ENCODE measurements at places on chromosomes 2 and 18.

DNA sequence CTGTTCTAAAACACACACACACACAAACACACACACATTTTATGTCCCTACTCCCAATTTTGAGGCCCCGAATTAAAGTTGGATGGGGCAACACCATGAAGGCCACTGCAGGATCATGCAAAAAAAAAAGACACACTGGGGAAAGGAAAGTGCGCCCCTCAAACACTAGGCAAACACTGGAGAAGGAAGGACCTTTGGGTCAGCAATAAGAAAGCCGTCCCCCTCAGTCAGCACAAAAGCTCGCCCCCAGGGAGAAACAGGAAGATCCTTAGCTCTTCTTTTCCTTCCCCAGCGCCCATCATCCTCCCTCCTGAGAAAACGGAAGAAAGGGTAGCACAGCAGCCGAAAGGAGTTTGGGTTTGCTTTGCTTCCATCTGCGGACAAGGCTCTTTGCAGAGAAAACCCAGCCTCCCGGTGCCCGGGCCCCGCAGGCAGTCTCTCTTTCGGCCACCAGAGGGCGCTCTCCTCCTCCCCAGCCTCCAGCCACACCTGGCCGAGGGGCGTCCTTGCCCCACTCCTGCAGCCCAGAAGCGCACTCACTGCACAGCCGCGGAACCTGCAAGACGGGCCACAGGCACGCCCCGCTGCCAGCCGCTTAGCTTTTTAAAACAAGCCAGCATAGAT, 248.5 kb downstream of the CDH20 start:
- DNase-seq: peak; percentile 69

GRCh38 chr18:34802959-34803358, 92.9 kb downstream of the DTNA start:
- DNase-seq: no peak

DNA sequence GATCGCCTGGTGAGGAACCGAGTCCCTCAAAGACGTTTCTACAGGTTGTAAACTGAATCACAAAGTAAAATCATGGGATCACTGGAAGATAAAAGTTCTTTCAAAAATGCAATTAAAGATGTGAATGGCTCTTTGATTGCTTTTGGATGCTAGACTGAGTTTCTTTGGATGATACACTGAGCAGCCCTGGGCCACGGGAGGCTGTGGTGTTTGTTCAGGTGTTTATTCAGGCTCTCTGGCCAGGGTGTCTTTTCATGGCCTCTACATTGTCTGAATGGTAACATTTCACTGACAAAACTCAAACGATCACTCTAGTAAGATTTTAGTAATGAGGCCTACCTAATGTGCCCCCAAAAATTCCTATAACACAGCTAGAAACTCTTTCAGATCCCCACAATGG, 48.4 kb upstream of the SPATS2L start:
- DNase-seq: no peak

GRCh38 chr2:152171718-152172117, 3.8 kb downstream of the STAM2 start:
- DNase-seq: peak; percentile 74

- no peak for DNase-seq
Observed at GRCh38 chr18:58970943-58971790, 106.5 kb downstream of the ZNF532 start.

- no peak for DNase-seq
Observed at GRCh38 chr2:178330175-178331017, 120.6 kb downstream of the PRKRA start.

DNA sequence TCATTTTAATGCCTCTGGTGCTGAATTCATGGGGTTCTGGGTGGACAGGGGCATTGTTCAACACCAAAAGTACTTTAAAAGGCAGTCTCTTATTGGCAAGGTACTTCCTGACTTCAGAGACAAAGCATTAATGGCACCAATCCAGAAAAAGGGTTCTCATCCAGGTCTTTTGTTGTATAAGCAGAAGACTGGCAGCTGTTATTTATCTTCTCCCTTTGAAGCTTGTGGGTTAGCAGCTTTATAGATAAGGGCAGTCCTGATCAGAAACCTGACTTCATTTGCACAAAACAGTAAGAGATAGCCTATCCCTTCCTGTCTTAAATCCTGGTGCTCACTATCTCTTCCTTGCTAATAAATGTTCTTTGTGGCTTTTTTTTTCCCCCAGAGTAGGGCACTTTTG, 68.8 kb downstream of the VPS54 start:
- no peak for DNase-seq

DNA sequence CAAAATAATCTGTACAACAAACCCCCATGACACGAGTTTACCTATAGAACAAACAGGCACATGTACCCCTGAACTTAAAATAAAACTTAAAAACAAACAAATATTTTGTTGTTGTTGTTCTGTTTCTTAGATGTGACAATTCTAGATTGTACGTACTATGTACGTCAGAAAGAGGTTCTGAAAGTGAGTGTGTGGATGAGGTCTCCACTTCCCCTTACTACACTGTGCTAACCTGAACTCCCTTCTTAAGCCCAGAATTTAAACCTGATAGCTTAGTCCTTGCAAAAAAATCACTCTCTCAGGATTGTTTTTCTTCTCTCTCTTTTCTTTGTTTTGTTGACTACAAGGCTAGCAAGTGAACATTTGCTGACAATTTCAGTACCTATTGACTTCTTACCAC, 581.6 kb downstream of the LRRTM4 start:
- DNase-seq: no peak

- DNase-seq: peak; percentile 54
Observed at GRCh38 chr2:23280401-23280800, 104.6 kb upstream of the KLHL29 start.

DNA sequence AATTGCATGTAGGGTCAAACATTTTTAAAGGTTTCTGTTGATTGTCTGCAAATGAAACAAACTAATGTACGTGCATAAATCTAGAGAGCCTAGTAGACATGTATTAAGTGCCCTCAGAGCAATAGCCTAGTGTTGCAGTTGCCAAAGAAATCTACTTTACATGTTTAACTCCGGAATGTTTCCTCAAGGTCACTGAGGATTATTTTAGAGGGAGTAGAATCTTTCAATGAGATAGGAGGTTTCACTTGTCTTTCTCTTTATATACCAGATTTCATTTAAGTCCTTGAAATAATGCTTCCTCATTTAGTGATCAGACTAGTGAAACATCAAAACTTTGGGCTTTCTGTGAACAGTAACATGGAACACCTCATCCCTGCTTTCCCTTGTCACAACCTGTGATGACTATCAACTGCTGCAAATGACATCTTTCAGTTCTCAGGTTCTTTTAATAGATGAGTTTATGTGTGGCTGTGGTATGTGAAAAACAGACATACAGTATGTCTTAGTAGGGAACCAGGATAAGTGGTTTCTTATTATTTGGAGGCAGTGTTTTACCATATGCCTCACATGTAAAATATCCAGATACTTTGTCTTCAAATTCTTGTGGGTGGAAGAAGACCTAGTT, 5.5 kb downstream of the UBE2E3 start:
- no peak for DNase-seq

DNA sequence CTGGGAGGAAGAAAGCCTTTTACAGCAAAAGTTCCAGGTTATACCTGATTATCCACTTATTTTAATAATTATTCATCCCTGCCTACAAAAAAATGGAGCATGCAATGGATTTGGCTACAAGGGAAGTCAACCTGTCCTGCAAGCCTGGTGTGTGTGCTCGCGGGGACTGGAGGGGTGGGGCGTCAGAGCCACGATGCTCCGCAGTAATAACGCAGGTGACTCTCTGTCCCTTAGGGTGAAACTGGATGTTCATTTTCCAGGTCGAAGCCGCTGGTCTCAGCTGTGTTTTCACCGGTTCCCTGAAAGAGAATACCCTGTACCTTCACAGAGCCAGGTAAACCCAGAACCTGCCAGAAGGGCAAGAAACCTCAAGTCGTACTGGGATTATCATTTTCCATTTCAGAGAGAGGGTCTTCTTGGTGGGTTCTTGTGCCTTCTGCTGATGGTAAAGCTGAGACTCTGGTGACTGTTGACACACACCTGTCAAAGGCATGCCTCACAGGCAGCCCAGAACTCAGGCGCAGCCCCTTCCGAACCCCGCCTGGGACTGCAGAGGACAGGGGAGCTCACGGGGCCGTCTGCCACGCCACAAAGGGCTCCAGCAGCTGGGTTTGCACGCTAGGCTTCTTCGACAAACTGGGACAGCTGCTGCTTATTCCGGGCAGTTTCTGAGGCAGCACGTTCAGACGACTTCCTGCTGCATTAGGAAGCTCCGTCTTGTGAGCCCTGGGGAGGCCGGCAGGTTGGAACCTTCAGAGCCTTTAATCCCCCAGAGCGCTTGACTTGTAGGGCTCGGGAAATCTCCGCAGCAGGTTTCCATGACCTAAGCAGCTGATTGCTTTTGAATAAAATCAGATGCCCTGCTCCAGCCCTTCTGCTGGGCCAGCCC, 58.6 kb downstream of the KCNG2 start:
- no peak for DNase-seq

DNA sequence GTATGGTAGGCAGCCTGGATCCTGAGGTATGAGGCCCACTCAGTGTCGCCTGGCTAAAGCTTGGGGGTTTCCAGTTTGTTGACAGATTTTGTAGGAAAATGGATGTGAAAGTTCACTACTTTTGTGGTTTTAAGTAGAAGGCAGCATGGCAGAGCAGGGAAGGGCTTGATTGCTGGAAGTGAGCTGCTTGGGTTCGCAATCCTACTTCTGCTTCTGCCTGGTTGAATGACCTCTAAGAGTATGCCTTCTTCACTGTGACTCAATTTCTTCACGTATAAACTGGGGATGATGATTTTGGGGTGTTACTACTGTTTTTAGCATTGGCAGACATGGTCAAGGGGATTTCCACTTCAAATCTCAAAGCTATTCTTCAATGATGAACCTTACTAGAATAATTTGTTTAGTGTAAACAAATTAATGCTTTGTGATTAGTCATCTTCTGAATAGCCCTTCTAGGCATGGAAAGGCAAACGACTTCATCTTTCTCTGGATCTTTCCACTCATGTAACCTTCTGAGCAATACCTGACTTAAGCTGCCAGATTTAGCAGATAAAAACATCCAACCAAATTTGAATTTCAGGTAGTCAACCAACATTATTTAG, 13.2 kb downstream of the BMP10 start:
- peak; percentile 21 for DNase-seq

DNA sequence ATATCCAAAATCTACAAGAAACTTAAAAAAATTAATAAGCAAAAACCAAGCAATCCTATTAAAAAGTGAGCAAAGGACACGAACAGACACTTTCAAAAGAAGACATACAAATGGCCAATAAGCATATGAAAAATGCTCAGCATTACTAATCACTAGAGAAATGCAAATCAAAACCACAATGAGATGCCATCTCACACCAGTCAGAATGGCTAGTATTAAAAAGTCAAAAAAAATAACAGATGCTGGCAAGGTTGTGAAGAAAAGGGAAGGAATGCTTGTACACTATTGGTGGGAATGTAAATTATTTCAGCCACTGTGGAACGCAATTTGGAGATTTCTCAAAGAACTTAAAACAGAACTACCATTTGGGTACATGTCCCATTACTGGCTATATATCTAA, 128.8 kb upstream of the SESTD1 start:
- no peak for DNase-seq

GRCh38 chr2:16063955-16064633, 123.7 kb downstream of the MYCN start:
- no peak for DNase-seq

- no peak for DNase-seq
Observed at GRCh38 chr2:219919506-219919905, 292.1 kb downstream of the SLC4A3 start.

DNA sequence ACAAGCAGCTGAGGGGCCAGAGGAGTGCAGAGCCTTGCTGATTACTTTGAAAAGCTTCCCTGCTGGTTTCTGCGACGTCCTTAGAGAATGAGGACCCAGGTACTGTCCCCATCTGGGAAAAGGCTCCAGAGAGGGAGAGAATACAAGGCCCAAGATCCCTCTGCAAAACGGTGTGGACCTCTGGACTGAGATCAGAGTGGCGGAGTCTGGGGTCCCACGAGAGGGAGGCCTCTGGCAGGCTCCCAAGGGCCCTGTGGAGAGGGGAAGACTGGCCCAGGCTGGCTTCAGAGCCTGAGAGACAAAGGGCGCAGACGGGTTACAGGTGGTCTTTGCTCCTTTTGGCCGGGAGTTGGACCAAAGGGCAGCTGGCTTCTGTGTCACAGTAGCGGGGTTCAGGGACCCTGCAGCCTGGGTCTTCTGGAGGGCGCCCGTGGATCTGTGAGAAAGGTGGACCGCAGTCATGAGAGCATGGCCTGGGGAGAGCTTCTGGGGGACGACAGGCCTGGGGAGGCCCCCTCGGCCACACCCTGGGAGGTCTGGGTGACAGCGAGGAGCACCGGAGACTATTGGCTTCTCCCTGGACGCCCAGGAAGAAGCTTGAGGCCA, 805 bp downstream of the SNORC start:
- no peak for DNase-seq

GRCh38 chr18:23495723-23496440, 7.4 kb upstream of the RMC1 start:
- peak; percentile 79 for DNase-seq

DNA sequence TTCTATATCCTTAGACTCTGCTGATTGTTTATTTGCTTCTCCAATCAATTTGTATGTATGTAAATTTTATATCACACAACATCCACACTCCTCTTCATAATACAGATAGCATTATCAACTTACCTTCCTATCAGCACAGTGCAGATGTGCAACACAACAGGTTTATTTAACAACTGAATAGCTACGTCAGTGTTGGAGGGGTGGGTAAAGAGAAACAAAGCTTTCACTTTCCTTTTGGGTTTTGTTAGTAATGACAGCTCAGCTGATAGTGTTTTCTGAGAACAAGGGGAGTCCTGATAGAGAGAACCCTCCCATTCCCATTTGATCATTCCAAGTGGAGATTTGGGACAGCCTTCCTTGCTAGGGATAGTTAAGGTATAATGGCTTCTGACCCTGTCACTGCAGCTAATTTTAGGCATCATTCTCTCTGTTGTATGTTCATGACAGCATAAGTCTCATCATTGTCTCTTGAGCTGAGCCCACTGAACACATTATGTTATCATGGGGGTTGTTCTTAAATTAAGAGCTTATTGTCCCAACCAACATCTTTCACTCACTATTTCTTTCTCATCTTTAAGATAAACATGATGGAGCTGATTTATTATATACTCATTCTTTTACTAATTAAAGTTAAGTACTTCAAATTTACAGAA, 227.7 kb downstream of the GPD2 start:
- no peak for DNase-seq

GRCh38 chr2:173198327-173198726, 122.7 kb downstream of the MAP3K20 start:
- no peak for DNase-seq

DNA sequence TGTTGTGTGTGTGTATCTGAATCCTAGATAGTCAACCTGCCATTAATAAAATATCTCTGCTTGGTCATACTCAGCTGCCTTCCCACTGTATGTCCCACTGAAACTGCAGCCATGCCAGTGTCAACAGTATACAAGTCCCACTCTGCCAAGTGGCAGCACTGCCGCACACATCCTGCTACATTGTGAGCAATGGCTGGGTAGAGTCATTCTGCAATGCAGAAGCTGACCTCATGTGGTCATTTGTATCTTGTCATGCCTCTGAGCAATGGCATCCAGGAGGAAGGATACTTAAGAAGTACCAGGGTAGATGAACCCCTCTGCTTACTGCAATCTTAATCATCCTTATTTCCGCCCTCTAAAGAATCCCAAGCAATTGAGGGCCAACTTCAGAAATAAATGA, 302.2 kb upstream of the DDX18 start:
- no peak for DNase-seq

Measured in epithelial cell of esophagus (primary cell).